ENCODE measurements at places on chromosomes 4 and X.

DNA sequence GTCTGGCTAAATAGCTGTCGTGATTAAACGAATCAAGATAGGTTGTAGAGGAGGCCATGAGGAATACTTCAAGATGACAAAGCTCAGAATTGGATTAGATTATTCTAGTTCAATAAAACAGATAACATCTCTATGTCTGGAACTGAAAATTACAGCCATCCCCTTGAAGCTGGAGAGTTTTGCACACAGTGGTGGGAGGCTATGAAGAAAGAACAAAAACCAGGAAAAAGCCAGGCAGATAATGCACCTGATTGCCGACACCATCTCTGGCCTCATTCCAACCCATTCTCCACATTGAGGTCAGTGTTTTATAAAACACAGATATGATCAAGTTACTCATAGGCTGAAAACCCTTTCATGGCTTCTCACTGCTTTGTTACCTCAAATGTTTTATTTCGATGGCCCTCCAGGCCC lies 188.3 kb downstream of the RASL11B start:
- DNase-seq = no peak

DNA sequence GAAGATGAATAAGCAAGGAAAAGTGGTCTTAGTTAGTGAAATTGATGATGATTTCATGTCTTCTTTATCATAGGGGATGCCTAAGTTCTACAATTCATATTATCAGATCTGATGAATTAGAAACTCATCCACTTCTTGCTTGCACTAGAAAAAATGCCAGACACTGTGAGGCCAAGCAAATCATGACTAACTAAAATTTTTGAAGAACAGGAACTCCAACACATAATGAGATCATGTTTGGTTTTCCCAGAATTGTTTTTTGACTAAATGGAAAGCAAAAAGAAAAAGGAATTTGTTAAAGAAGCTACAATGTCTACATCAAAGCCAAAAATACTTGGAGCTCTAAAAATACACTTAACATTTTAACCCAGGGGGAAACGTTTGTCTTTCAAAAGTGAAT lies 120.4 kb downstream of the ARSF start:
- no peak for DNase-seq

DNA sequence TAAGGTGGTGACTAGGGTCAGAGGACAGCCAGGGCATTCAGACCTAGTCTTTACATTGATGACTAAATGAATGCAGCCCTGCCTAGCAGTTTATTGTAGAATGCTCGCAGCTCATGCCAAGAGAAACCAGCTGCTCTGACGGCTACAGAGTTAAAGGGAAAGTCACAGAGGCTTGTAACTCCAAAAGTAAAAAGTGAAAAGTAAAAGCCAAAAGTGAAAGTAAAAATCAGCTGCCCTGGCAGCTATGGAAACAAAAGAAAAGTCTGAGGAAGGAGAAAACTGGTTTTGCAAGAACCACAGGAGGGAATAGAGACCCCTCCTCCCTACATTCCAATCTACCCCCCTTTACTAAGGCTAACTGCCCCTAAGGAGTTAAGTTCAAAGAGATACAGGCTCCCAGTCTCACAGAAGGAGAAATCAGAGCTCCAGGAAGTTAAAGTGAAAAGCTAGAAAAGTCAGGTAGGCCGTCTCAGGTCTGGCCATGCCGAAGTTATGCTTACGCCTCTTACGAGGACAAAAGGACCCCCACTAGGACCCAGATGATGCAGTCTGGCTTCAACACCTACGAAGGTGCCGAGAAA lies 6.0 kb downstream of the GAGE10 start:
- peak; percentile 15 for DNase-seq

- no peak for DNase-seq
Observed at GRCh38 chrX:46601283-46601682, 27.7 kb downstream of the CHST7 start.

DNA sequence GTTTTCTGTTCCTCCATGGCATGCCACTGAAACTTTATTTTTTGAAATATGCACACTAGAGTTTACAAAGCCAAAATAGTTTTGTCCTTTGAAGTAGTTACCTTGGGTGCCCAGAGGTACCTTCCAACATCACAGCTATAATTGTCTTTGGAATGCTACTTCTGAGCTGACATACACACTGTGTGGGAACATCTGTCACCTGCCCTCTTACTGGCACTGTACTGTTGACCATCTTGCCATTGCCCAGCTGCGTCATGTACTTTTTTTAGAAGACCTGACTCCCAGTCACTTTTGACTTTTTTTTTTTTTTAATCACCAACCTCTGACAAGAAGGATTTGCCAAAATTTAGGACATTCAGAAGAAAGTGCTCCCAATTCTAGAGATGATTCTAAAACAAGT lies 200.5 kb upstream of the CXorf66 start:
- DNase-seq = no peak
